ENCODE measurements at places on chromosomes 6 and 20.

DNA sequence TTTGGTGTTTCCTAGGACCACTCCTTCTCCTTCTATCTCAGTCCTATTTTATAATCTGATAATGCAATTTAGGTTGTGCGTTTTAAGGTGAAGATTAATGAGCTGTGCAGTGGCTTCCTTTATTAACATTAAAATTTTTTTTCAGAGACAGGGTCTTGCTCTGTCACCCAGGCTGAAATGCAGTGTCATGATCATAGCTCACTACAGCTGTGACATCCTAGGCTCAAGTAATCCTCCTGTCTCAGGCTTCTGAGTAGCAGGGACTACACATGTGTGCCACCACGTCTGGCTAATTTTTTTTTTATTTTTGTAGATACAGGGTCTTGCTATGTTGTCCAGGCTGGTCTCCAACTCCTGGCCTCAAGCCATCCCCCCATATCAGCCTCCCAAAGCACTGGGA, 53.0 kb upstream of the DSP start:
- DNase-seq, result no peak

- no peak for DNase-seq
Measured at GRCh38 chr6:69729870-69730449, 66.8 kb downstream of the LMBRD1 start.

GRCh38 chr6:138206862-138207261, 11.4 kb downstream of the PBOV1 start:
- DNase-seq, result no peak

GRCh38 chr20:43682446-43682845, 15.5 kb downstream of the MYBL2 start:
- no peak for DNase-seq

- no peak for DNase-seq
Measured at GRCh38 chr6:133999305-133999704, 46.3 kb downstream of the TBPL1 start.

- no peak for DNase-seq
Measured at GRCh38 chr20:16785226-16785625, 37.1 kb downstream of the OTOR start.

GRCh38 chr20:25382704-25383370, 7.8 kb downstream of the ABHD12 start:
- no peak for DNase-seq

- DNase-seq, result no peak
Measured at GRCh38 chr6:168934660-168935627, 318.7 kb downstream of the THBS2 start.

GRCh38 chr20:8078528-8078914, 53.5 kb upstream of the PLCB1 start:
- no peak for DNase-seq

GRCh38 chr20:33650753-33651561, 11.2 kb upstream of the C20orf144 start:
- DNase-seq, result no peak

DNA sequence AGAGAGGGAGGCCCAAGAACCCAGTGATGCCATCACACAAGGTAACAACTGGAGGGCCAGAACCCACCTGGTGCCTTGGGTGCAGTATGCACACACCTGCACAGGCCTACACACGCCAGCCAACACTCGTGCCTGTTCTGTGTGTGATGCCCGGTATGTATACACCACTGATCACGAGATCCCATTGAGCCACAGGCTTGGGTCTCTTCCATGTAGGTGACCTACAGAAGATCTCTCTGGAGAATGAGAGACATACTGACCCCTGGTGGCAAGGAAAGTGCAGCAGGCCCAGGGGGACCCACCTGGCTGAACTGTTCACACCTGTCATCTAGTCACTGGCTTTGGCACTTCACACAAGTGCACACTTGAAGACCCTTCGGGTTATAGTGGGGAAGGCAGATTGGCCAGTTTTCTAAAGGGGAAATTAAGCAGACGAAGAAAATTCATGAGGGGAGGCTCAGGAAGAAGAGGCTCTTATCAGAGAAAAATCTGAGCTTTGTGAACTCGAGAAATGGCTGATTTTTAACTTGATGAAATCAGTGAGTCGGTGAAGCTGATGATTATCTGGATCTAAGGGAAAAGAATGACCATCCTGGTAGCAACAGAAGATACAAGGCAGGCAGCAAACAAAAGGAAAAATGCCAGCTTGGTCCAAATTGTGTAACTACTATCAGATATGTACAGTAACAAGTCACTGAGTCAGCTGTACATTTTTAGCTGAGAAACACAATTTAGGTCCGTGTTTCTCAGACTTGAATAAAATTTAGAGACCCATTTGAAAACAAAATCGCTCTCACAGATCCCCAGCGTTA, 69.1 kb upstream of the PBOV1 start:
- DNase-seq, result peak; percentile 21

DNA sequence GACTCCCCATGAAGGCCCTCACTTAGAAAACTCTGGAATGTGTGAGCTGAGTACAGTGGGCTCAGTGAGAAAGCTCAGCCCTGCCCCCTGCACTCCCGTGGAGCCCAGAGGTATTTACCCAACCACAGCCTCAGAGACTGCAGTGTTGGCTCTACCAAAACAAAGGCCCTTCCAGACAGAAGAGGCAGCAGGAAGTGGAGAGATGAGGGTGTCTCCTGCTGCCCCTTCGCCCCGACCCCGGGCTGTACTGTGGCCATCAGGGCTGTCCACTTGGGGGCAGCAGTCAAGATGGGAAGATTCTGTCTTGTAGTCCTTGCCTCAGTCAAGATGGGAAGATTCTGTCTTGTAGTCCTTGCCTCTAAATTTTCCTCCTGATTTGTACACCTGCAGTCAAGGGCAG, 341.3 kb downstream of the TAF4 start:
- no peak for DNase-seq

- DNase-seq, result no peak
Measured at GRCh38 chr6:24908650-24909035, 27.1 kb downstream of the RIPOR2 start.

DNA sequence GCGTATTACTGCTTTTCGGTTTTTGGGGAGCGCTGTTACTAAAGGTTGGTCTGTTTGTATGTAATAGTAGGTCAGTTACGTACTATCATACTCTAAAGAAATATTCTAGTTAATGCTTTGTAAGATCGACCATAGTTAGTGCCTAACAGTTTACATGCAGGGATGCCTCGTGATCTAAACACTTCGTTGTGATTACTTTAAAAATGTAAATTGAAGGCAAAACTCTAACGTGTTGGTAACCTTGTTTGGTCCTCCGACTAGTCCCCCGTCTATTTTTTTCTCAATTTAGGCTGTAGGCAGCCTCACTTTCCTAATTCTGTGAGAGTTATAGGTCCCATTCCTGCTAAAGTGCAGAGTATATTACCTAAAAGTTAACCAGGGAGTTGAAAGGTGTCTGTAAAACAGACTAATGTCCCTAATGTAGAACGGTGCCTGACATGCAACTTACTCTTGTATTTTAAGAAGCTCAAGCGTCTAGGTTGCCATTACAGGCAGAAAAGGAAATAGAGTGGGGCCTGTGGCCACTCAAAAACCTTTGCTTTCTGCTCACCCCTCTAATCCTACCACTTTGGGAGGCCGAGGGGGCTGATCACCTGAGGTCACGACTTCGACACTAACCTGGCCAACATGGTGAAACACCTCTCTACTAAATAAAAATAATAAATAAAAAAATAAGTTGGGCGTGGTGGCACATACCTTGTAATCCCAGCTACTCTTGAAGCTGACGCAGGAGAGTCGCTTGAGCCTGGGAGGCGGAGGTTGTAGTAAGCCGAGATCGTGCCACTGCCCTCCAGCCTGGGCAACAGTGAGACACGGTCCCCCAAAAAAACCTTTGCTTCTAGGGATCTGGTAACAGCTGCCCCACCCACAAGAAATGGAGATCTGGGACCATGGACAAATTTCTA, 37.8 kb downstream of the HFE start:
- no peak for DNase-seq

DNA sequence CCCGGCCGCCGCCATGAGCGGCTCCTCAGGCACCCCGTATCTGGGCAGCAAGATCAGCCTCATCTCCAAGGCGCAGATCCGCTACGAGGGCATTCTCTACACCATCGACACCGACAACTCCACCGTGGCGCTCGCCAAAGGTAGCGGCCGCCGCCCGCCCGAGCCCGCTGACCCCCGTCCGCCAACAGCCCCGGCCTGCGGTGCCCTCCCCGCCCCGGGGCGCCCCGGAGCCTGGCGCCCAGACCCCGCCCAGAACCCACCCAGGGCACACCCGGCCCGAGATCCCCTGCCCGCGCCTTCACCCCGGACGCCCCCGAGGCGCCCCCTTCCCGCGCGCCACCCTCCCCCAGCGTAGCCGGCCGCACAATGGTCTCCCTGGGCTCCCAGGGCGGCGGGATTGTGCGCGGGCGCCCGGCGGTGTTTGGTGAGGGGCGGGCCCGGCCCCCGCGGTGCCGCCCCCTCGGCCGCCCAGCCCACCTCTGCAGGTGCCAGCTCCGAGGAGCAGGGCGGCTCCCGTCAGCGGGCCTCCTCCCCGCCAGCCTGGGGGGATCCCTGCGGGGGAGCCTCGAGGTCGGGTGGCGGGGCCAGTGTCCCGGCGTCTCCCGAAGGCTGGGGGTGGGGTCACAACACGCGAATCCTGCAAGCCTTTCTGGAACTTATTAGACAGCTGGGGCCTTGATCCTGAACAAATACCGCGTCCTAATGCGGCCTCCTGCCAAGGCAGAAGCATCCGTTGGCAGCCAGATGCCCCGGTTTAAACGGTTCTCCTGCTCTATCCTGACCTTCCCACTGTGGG, 577 bp downstream of the LSM14B start:
- no peak for DNase-seq

DNA sequence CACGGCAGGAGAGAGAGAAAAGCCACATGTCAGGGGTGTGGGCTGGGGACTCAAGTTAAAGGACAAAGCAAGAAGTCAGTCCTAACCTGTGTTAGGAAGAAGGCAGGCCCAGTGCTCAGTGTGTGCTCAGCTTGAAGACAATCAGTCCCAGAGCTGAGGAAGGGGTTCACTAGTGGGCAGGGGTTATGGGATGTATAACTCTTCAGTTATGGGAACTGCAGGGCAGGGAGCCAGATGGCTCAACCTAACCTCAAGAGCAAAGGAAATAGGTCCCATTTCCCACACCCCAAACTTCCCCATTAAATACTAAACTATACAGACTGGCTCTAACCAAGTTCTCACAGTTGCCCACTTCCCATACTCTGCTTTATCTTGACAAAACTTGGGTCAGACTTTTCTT, 7.4 kb upstream of the SSTR4 start:
- DNase-seq, result no peak

GRCh38 chr6:111865909-111866546, 7.2 kb downstream of the FYN start:
- no peak for DNase-seq

- no peak for DNase-seq
Measured at GRCh38 chr20:58208944-58209343, 19.5 kb downstream of the ANKRD60 start.

DNA sequence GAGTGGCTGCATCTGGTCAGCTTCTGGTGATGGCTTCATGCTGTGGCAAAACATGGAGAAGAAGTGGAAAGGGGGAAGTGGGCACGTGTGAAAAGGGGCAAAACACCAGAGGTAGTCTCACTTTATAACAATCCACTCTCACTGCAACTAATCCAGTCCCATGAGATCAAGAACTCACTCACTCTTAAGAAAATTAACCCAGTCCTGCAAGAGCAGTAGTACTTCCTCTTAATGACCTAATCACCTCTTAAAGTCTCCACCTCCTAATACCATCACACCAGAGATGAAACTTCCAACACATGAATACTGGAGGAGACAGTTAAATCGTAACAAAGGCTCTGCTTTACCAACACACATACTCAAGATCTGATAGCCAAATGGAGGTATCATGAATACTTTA, 152.6 kb downstream of the THEMIS start:
- DNase-seq, result no peak

- no peak for DNase-seq
Measured at GRCh38 chr6:129598244-129599187, 111.5 kb downstream of the ARHGAP18 start.

DNA sequence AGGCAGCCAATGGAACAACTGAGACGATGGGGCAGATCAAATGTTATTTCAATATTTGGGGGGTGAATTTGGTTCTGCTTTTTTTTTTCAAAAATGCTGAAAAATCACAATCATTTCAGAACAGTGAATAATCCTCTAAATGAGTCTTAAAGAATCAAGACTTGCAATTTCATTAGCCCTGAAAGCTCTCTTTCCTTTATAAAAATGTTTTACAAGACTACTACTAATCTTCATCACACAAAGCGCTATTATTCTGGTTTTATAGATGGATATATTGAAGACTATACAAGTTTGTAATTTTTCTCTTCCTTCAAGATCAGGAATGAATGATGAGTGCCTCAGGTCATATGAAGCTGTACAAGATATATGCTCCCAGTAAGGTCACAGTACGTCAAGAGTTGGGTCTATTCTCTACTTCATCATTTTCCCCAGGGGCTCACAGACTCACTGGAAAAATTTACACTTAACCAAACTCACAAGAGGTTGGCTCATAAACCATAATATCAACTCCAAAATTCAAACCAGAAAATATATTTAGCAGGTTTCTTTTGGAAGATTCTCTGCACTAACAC, 19.5 kb downstream of the RNF24 start:
- DNase-seq, result no peak

DNA sequence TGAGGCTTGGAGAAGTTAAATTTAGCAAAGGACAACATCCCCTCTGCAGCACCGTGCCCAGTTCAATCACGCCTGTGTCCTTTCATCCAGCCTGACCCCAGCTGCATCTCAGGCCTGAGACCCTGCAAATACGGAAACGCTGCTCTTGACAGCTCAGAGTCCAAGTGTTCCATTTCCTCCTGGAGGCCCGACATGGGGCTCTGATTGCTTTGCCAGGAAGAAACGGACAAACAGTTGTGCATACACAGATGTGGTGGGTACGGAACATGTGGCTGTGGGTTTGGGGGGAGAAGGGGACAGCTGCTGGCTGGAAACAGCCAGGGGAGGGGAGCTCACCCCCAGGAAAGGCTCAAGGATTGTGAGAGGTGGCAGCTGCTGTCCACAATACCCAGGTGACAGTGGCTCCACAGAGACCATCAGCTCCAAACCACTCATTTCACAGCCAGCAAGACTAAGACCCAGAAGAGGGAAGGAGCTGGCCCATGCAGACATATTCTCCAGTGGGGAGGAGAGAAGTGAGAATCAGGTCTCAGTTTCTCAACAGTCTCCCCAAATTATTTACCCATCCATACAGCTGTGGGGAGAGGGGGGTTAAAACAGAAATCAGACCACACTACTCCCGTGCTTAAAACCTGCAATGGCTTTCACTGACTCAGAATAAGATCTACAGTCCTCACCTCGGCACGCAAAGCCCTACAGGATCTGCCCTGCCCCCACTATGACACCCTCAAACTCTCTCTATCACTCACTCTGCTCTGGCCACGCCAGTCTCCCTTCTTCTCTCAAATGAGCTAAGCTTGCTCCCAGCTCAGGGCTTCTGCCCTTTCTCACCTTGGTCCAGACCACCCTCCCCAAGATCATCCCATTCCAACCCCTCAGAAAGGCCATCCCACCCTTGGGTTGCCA, 89.1 kb downstream of the PREX1 start:
- peak; percentile 65 for DNase-seq

GRCh38 chr20:22567944-22568871, 16.2 kb downstream of the FOXA2 start:
- DNase-seq, result no peak

- DNase-seq, result no peak
Measured at GRCh38 chr20:18138266-18138582, 561 bp downstream of the KAT14 start.
